GM23248 (cell line): ENCODE measurements at places on chromosomes 4 and X.

- no peak for DNase-seq
Measured at GRCh38 chr4:1399508-1400190, 6.6 kb downstream of the NKX1-1 start.

GRCh38 chrX:36160081-36160480 is 240.5 kb downstream of the CFAP47 start:
- DNase-seq: no peak

DNA sequence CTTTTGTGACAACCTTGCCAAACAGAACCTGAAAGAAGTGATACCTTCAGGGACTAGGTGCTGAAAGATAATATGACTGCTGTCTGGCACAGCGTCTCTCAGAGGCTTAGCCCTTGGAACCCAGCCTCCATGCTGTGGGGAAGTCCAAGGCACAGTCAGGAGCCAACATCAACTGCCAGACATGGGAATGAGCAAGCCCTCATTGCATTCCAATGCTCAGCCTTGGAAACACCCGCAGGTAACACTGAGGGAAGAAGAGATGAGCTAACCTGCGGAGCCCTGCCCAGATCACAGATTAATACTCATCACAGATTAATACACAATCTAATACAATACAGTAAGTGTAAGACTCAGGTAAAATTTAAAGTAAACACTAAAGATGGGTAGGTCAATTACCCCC is 31.5 kb downstream of the LDB2 start:
- DNase-seq: no peak

GRCh38 chr4:97404876-97405523 is 738.3 kb downstream of the STPG2 start:
- DNase-seq: no peak

- DNase-seq: no peak
Measured at GRCh38 chrX:108735091-108735678, 1.2 kb downstream of the IRS4 start.

GRCh38 chr4:85489273-85489981 is 14.5 kb downstream of the ARHGAP24 start:
- DNase-seq: peak; percentile 66
